Fibroblast of skin of right biceps (primary cell): ENCODE measurements at places on chromosomes 2 and 18.

DNA sequence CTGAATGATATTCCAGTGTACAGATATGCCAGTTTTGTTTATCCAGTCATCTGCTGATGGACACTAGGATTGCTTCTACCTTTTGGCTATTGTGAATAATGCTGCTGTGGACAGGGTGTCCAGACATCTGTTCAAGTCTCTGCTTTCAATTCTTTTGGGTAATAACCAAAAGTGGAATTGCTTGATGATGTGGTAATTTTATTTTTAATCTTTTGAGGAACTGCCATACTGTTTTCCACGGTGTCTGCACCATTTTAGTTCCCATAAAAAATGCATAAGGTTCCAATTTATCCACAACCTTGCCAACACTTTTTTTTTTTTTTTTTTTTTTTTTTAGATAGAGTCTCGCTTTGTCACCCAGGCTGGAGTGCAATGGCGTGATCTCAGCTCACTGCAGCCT lies 141.9 kb upstream of the REV1 start:
- no peak for DNase-seq

- no peak for DNase-seq
Measured at GRCh38 chr2:196219671-196220070, 48.3 kb upstream of the STK17B start.

GRCh38 chr2:64982311-64982857 lies 6.8 kb upstream of the SLC1A4 start:
- no peak for DNase-seq

DNA sequence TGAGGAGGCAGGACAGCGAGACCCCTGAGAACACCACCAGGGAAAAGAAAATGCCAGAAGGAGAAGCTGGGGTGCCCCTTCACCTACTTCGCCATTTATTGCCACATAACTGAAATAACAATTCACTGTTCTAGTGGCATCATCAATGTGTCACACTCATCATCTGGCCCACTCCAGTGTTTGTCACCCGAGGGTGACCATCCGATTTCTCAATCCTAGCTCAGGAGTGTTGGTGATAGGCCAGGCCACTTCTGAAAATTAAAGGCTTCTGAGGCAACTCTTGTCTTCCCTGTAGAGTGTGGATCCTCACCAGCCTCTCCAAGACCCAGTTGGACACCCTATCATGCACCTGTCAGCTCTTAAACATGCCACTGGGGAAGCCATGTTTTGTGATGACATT lies 62.9 kb upstream of the BZW1 start:
- DNase-seq, result no peak

- no peak for DNase-seq
Measured at GRCh38 chr2:119449521-119449920, 17.9 kb downstream of the TMEM37 start.

DNA sequence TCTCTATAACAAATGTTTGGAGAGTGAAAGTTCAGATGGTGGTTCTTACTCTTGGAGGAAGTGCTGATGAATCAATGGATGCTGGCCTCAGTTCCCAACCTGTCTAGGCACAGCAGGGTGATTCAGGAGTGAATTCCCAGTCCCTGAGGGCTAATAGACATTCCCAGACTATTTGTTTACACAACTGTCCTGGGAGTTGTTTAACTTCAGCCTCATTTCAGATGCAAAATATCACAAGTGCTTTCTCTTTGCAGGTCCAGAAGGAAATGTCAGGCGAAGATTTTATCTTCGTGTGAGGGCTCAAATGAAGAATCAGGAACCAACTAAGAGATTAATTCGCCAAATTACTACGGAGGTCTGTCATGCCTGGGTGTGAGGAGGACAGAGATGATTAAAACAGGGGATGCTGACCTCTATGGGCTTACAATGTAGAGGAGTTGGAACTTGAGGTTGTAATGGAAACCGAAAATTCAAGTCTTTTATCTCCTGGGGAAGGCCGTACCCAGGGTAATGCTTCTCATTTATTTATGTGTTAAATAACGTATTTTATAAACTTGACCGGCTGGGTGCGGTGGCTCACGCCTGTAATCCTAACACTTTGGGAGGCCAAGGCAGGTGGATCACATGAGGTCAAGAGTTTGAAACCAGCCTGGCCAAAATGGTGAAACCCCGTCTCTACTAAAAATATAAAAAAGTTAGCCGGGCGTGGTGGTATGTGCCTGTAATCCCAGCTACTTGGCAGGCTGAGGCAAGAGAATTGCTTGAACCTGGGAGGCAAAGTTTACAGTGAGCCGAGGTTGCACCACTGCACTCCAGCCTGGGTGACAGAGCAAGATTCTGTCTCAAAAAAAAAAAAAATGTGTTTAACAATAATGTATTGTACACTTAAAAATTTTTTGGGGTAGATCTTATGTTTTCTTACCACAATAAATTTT lies 38.7 kb upstream of the SLC1A4 start:
- no peak for DNase-seq

GRCh38 chr18:54828986-54829385 lies 709 bp downstream of the RAB27B start:
- no peak for DNase-seq

DNA sequence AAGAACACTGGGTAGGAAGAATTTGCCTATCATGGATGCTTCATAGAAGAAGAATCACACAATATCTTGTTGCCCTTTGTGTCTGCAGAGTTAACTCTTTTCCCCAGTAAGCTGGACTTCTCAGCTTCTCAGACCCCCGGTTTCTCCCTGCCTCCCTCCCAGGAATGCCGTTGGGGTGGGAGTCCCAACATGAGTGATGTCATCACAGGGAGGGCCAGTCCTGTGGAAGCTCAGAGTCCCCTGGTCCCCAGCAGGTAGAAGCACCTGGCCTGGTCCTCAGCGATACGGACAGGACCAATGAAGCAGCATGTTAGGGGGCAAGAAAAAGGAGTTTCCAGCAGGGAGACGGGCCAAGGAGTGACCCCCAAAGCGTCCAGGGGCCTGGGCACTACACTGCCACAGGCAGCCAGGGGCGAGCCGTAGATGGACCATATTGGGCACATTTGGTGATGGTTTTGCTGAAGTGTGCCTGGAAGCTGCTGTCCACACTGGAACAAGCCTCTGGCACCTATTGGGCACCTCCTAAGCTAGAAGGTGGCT lies 235.9 kb upstream of the SMAD2 start:
- DNase-seq, result no peak

GRCh38 chr18:7068871-7069590 lies 48.6 kb downstream of the LAMA1 start:
- no peak for DNase-seq

- peak; percentile 6 for DNase-seq
Measured at GRCh38 chr18:3147935-3148554, 71.7 kb downstream of the MYOM1 start.

DNA sequence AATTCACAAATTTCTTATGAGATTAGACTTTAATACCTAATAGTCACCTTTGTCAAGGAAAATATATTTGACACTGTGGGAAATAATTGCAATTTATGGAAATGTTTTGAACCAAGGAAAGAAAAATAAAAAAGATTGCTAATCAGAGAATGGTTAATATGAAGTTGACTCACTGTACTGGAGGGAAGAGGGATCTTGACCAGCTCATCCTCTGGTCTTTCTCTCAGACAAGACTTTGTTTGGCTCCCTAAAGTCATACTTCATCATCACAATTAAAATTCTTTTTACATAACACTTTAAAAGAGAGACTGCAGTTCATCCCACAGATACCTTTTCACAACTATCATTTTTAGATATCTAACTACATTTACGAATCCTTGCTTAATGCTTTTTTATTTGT lies 538.5 kb upstream of the ZEB2 start:
- DNase-seq, result no peak

DNA sequence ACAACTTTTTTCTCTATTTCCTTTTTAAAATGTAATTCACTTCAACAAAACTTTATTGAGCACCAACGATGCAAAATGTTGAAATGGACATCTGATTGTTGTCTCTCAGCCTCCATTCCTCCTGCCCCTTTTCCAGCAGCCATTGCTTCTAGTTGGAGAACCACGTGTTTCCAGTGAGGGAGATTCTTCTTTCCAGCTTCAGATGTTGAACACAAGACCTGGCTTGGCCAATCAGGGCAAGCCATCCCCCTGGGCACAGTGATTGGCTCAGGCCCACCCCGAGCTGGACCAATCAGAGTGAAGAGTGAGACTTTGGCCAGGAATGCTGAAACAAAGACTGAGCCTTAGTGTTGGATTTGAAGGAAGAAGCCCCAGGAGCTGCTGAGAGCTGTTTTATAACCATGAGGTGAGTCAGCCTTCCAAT lies 59.0 kb downstream of the E2F6 start:
- DNase-seq, result peak; percentile 95

DNA sequence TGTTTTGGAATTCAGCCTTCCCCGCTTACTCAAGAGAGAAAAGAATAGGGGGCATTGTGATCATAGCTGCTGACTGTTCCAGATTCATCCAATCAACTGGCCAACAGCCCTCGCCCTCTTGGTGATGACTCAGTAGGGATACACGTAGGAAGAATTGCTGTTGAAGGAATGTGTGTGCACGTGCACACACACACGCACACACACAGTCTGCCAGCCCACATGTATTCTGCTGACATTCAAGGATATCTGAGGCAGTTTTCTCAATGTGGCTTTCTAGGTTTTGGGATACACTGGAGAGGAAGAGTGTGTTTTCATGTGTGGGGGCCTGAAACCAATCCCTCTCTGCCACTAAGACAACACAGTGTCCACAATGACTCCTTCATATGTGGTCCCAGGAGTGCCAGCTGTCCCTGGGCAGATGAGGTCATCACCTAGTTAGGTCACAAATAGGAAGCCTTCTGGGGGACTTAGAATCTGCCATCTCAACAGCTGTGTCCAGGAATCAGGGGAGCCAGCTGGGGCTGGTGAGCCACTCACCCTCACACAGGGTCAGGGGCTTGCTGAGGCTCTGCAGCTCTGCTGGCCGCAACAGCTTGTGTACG lies 352.6 kb downstream of the SS18 start:
- peak; percentile 99 for DNase-seq

GRCh38 chr2:216420367-216421101 lies 8.2 kb downstream of the SMARCAL1 start:
- DNase-seq, result no peak

DNA sequence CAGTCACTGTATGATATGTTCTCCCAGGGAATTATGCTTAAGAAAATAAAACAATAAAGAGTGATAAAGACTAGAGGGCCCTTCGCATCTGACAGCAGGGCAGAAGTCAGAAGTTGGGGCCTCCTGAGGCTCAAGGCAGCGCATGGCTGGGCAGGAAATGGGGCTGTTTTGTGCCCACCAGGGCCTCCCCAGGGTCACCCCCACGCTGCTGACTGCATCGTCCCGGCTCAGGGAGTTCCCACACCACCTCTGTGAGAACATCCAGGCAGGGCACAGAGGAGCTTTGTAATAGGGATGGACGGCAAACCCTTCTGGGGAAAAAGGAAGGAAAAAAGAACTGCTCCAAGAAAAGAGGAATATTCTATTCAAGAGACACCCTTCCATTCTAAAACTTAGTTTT lies 41.2 kb downstream of the PAX3 start:
- no peak for DNase-seq

DNA sequence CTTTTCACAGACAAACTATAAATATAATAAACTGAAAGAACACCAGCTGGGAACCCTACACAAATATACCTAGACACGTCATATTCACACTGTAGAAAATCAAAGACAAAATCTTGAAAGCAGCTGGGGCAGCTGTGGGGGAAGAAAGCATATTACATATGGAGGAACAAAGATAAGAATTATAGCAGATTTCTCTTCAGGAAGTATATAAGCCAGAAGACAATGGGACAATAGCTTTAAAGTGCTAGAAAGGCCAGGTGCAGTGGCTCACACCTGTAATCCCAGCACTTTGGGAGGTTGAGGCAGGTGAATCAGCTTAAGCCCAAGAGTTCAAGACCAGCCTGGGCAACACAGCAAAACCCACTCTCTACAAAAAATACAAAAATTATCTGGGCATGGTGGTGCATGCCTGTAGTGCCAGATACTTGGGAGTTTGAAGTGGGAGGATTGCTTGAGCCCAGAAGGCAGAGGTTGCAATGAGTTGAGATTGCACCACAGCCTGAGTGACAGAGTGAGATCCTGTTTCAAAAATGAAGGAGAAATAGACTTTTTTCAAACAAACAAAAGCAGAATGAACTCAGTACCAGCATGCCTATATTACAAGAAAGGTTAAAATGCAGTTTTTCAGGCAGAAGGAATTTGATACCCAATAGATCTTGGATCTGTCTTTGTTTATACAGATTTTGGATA lies 26.8 kb upstream of the ERCC3 start:
- no peak for DNase-seq

DNA sequence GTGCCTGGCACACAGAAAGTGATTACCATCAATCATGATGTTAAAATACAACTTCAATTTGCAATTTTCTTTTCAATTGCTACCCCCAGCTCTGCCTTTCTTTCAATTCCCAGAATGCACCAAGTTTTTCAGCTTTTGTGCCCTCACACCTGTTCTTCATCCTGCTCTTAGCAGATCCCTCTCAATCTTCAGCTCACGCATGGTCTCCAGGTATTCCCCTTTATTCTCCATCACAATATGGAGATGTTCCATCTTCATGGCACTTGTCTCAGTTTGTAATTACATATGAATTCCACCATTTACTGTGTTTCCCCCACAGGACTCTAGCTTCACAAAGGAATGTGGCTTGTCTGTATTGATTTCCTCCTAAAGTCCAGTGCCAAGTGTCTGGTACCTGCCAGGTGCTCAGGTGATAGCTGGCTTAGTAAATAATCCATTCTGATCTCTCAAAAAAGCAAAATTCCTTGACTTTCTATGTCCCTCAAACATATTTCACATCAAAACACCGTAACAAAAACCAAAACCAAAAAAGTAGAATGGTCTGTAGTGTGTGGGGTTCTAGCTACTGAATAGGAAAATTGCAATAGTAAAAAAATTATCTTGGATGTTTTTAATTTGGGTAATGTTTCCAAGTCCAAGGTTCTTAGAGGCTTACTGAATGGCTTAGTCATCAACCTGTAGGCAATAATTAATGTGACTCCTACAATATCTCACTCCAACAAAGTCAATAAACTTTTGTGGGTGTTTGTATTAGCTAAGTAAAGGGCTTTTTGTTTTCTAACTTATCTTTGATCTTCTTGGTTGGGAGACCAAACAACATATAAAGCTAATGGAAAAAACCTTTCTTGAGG lies 2.9 kb upstream of the INSIG2 start:
- DNase-seq, result no peak

GRCh38 chr2:241500016-241500415 lies 8.4 kb downstream of the STK25 start:
- DNase-seq, result no peak

DNA sequence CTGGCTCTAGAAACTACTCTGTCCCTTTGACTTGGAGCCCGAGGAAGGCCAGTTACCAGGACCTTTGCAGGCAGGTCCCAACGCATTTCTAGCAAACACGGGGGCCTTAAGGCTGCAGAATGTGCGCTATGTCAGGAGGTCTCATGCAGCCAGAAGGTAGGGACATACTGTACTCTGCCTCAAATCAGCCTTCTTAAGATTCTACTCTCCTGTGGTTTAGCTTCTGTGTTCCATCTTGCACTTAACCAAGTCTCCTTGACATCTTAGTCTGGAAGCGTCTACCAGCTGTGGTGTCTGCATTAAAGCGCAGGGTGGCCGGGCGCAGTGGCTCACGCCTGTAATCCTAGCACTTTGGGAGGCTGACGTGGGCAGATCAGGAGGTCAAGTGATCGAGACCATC lies 65.5 kb downstream of the STEAP3 start:
- no peak for DNase-seq
